ENCODE measurements at places on chromosomes 12 and 14.

- no peak for DNase-seq
Measured at GRCh38 chr14:95507701-95508103, 8.7 kb downstream of the SYNE3 start.

DNA sequence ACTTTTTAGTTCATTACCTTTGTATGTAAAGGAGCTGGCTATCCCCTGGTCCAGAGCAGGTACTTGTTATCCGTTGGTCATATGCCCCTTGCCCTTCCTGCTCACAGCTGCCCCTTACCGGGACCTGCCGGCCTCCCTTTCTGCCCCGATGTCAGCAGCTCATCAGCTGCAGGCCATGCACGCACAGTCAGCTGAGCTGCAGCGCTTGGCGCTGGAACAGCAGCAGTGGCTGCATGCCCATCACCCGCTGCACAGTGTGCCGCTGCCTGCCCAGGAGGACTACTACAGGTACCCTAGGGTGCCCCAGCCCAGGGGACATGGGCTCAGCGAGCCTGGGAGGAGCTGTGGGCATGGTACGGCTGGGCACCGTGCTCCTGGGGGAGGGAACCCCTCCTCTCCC is 2.3 kb upstream of the RNU7-1 start:
- no peak for DNase-seq

DNA sequence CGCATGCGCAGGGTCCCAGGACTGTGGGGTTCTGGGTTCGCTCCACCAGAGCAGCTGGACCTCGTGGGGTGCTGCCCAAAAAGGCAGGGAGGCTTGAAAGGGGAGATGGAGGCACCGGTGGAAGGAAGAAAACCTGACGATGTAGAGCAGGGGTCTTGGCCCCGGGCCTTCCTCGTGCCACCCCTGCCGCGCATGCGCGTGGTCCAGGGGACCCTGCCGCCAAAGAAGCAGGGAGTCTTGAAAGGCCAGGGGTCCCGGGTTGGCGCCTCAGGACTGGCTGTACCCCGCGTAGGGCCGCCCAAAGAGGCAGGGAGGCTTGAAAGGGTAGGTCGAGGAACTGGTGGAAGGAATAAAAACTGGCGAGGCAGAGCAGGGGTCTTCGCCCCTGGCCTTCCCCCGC is 321.0 kb downstream of the ALG10 start:
- no peak for DNase-seq

GRCh38 chr14:59406454-59407245 is 58.5 kb downstream of the GPR135 start:
- DNase-seq, result no peak

DNA sequence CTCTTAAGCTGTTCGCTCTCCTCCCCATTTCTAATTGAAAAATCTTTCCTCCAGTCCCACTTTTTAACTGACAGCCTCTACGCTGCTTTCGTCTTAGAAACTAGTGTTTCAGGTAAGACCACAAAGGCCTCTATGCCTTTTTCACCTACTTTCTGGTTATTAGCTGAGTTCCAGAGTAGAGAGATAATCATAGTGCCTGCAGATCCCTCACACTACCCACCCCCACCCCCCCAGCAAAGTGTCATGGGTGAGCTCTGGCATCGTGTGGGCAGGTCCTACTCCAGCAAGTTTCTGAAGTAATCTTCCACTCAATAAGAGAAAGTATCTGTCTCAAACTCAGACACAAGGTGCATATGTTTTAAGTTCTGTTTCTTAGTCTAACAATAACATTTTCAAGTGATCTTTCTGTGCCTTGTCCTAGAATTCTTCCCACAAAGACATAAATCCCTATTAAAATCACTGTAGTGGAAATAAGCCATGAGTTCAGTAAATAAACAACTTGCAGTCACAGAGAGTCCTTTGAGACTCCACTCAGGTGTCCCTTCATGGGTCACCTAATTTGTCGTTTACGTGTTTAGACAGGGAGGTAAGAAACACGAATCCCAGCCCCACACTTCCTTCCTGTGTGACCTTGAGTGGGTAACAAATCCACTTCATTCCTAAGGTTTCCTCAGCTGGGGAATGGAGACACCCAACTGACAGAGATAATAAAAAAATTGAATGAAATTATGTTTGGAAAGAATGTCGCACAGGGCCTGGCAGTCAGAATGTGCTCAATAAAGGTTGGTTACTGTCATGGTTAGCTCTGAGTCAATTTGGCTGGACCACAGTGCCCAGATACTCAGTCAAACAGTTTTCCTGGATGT is 228.9 kb upstream of the CAND1 start:
- DNase-seq, result no peak

DNA sequence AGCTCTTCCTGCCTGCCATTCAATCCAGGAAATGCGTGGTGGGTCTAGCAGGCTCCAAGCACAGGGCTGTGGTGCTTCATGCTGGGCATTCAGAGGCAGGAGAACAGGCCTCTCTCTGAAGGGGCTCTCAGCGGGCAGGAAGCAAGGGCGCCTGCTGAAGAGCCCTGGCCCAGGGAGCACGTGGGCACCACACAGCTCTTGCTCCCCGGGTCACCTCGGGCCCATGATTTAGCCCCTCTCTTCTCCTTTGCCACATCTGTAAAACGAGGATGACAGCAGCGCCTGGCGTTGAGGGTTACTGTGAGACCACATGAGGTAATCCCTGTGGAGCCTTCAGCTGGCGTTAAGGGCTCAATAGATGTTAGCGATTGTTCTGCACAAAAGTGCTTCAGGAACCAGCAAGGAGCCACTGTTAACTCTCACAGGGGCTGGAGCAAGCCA is 37.6 kb upstream of the SPTLC2 start:
- no peak for DNase-seq

- DNase-seq, result no peak
Measured at GRCh38 chr14:62645649-62646048, 399.6 kb downstream of the KCNH5 start.

GRCh38 chr14:56703947-56704346 is 106.3 kb downstream of the OTX2 start:
- DNase-seq, result no peak

GRCh38 chr12:65596514-65597091 is 227.7 kb upstream of the HMGA2 start:
- DNase-seq, result no peak

DNA sequence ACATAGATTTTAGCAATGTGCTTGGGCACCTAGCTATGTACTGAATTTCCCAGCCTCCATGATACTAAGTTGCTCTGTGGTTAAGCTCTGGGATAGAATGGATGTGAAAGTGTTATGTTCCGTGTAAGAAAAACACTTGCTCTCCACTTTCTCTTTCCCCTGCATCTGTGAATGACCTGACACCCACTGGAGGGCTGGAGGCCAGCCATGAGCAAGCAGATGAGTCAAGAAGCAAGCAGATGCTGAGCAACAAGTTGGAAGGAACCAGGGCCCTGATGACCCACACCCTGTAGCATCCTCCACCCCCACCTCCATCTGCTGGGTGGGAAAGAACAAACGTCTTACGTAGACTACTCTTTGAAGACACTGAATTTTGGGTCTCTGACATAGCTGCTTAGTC is 56.6 kb downstream of the EID3 start:
- DNase-seq, result no peak

DNA sequence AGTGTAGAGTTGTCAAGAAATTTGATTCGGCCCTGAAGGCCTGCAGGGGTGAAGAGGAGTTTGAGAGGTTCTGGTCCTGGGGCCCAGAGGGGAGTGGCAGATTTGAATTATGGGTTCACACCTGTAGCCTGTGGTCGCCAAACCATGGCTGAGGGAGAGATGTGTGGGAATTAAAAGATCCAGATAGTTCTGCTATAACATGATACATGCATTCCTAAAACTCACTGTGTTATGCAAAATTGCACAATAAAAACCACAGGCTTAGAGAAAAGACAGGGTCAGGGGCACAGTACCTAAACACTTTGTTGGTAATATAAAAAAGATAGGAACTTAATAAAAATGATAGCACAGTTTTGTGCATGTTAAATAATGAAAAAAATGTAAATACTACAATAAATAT is 106.2 kb downstream of the TMEM30B start:
- no peak for DNase-seq

GRCh38 chr12:54352891-54353874 is 11.1 kb downstream of the GPR84 start:
- DNase-seq, result no peak

DNA sequence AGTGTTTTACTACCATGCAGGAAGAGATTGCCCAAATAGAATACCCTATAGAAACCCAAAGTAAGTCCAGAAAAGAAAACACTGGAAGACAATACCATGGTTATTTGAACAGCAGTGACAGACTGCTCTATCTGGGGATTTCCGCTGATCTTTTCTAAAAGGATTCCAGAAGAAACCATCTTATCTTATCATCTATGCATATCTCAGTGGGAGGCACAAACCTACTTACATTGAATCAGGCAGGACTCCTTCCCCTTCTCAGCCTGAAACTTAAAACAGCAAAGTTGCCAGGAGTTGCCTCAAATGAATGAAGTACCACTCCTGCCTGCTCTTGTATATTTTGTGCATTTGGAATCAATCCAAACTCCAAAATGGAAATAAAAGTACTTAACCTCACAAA is 56.7 kb upstream of the NR2C1 start:
- no peak for DNase-seq

- DNase-seq, result peak; percentile 85
Measured at GRCh38 chr12:112130441-112130998, 5.2 kb downstream of the TRAFD1 start.

- DNase-seq, result no peak
Measured at GRCh38 chr12:26869908-26870459, 37.0 kb upstream of the ITPR2 start.

DNA sequence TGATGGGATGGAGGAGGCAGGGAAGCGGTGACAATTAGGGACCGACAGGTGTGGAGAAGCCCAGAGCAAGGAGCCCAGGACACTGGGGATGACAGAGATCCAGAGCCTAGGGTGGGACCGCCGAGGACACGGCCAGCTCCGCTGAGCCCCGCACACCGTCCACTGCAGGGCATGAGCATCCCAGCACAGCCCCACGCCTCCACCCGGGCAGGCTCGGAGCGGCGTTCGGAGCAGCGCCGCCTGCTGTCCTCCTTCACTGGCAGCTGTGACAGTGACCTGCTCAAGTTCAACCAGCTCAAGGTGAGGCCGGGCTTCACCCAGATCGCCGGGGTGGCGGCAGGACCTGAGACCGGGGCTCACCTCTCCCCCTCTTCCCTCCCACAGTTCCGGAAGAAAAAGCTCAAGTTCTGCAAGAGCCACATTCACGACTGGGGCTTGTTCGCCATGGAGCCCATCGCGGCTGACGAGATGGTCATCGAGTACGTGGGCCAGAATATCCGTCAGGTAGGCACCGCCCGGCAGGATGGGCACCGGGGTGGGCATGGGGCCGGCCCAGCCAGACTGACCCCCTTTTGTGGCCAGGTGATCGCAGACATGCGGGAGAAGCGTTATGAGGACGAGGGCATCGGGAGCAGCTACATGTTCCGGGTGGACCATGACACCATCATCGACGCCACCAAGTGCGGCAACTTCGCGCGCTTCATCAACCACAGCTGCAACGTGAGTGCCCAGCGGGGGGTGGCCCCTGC is 23.7 kb downstream of the SETD1B start:
- no peak for DNase-seq

GRCh38 chr12:23209793-23210192 is 584.8 kb downstream of the ETNK1 start:
- DNase-seq, result no peak

- DNase-seq, result no peak
Measured at GRCh38 chr12:16506394-16506793, 99.6 kb downstream of the LMO3 start.

- DNase-seq, result peak; percentile 1
Measured at GRCh38 chr14:31286456-31287293, 79.1 kb upstream of the HECTD1 start.

DNA sequence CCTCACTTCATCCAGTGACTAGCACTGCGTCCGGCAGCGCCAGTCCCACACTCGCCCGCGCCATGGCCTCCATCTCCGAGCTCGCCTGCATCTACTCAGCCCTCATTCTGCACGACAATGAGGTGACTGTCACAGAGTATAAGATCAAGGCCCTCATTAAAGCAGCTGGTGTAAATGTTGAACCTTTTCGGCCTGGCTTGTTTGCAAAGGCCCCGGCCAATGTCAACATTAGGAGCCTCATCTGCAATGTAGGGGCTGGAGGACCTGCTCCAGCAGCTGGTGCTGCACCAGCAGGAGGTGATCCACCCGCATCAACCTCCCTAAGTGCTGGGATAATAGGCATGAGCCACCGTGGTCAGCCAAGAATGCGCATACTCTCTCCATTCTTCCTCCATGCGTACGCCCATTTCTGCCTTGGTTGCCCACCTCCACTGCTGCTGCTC is 59.9 kb downstream of the IRF2BPL start:
- no peak for DNase-seq

- DNase-seq, result no peak
Measured at GRCh38 chr14:100894416-100894815, 9.1 kb downstream of the RTL1 start.

DNA sequence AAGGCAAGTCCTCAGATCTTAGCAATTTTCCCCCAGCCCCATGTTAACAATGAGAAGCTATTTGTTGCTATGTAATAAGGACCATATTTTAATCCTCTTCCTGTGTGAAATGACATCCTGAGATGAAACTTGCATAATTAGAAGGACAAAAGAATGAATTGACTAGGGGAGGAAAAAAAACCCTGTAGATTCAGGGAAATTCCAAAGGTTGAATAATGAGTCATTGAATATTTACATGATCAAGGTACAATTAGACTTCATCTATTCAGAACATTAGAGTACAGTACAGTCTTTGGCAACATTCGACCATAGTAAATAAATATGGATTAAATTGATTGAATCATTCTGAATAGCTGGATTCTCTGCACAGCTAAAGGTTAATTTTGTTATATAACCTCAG is 9.4 kb downstream of the MYBPC1 start:
- no peak for DNase-seq

DNA sequence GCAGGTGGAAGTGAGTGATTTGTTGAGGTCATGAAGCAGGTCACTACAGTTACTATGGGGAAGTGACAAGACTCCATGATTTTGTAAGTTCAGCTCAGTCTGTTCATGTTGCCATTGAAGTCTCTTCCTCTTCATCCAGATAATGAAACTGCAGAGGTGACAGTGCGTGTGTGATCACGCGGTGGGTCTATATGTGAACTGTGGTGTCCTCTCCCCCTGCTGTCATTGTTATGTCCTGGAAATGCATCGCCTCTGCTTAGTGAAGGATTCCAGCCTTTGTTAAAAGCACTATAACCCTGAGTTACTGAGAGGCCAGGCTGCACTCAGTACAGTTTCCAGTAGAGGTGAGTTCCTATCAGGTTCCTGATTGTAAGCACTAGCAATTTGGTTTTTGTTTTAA is 216.2 kb upstream of the RMST start:
- DNase-seq, result no peak

DNA sequence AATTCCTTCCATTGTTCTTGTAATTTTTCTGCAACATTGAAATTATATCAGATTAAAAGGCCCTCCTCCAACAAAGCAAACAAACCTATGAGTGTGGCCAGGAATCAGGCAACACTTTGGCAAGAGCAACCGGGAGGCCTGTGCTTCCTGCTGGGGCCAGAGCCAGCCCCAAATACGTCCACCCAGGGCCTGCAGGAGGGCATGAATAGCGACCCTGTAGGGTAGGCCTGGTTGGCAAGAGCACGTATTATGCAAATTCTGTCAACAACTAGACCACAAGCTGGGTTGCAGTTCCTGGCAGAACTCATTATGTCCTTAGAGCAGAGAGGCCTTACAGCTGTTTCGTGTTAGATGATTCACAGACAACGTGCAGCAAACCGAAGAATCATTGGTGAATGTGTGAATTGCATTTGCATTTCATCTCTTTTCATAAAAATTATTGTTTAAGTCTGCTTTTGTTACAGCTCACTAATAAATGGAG is 26.9 kb upstream of the LGALS3 start:
- peak; percentile 90 for DNase-seq
